ENCODE measurements at places on chromosomes 2 and 18.

GRCh38 chr2:118013221-118013723 lies 598 bp downstream of the CCDC93 start:
- DNase-seq: peak; percentile 73

- DNase-seq: no peak
Measured at GRCh38 chr2:207504513-207505170, 25.1 kb upstream of the CREB1 start.

GRCh38 chr2:216690456-216690852 lies 4.9 kb downstream of the IGFBP5 start:
- no peak for DNase-seq

DNA sequence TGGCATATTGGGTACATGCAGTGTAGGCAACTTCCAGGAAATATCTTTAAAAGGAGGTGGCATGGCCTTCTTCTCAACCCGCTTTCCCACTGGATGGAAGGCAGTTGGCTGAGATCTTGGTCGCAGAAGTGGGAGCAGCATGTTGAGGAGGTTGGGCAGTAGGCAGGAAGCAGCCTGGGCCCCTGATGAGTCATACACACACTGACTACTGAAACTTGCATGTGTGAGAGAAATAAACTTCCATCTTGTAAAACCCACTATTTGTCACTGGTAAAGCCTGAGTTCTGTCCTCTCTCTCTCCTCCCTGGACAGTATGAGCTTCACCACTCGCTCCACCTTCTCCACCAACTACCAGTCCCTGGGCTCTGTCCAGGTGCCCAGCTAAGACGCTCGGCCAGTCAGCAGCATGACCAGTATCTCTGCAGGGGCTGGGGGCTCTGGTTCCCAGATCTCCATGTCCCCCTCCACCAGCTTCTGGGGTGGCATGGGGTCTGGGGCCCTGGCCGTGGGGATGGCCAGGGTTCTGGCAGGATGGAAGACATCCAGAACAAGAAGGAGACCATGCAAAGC lies 233.8 kb upstream of the SPRED2 start:
- DNase-seq: peak; percentile 65

Data from islet precursor cell (in vitro differentiated cells).